ENCODE measurements at places on chromosomes 1 and 21.

GRCh38 chr1:55156093-55156492 is 59.1 kb downstream of the USP24 start:
- DNase-seq, result no peak

DNA sequence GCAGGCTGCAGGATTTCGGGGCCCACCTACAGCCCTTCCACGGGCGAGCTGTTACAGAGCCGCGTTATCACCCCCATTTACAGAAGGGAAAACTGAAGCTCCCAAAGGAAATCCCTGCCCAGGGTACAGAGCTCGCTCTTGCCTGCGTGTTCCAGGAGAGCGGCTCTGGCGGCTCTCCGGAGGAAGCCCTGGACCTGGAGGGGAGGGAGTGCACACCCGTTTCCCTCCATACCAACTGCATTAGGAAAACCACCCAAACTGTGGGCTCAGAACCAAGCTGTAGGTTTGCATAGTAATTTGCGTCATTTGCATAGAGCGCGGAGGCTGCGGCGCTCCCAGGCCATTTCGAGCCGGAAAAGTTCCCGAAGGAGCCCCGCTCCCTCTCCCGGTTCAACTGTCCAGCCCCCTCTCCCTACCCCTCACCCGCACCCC is 24.7 kb upstream of the ADGRB2 start:
- no peak for DNase-seq

GRCh38 chr1:154992721-154993571 is 440 bp upstream of the LENEP start:
- DNase-seq, result no peak

DNA sequence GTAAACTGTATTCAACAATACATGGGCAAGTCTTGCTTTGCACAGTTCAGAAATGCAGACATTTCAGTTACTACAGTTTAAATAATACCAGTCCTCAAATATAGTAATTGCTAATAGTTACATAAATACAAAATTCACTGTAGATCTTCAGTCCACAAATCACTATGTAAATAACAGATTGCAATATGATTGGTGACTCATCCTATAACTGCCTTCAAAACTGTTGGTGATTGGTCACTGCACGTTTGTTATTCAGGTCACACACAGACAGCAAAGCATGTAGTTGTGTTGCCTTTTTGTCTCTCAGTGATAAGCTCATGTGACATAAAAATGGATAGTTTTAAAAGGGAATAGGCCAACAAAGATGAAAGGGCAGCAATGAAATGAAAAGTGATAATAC is 186.5 kb upstream of the CTTNBP2NL start:
- no peak for DNase-seq

DNA sequence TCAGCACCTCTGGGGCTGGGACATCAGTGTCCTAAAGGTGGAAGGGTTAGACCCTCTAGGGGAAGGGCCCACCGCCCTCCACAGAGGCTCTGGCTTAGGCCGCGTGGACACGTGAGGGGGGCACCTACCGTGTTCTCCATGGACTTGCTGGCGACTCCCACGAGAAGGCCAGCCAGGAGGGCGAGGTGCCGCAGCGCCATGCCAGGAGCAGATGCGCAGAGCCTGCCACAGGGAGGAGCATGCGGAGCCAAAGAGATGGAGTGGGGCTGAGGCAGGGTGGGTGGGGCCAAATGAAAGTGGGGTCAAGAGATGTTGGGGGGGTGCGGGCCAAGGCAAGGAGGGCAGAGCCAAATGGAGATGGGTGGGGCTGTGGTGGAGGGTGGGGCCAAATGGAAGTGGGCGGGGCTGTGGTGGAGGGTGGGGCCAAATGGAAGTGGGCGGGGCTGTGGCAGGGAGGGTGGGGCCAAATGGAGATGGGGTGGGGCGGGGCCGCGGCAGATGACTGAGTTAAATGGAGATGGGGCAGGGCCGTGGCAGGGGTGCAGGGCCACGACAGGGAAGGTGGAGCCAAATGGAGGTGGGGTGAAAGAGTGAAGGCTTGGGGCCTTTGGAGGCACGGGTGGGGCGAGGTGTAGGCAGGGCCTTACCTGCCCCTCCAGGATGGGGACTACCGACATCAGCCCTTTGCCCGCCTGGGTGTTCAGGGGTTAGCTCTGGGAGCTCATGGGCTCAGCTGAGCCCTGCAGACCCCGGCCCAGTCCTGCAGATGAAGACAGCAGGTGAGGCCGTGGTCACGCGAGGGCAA is 17.4 kb upstream of the RNF223 start:
- DNase-seq, result no peak

DNA sequence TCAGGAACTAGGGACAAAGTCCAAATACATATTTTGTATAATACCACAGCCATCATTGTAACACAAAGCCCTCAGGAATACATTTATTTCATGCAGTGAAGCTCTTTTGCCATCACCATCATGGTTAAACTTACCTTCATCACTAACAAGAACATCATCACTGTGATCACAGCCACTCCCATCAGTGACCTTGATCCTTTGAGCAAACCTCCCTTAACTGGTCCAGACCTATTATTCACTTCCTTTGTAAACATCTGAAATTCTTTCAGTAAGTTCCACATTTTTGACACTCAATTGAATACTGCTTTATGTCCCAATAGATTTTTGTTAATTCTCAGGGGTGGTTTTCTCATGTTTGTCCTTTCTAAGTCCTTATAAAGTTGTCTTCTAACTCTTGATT is 16.2 kb upstream of the KPRP start:
- DNase-seq, result no peak

- no peak for DNase-seq
These were observed 20.6 kb downstream of the ATP6V1G3 start for GRCh38 chr1:198519639-198520501.

DNA sequence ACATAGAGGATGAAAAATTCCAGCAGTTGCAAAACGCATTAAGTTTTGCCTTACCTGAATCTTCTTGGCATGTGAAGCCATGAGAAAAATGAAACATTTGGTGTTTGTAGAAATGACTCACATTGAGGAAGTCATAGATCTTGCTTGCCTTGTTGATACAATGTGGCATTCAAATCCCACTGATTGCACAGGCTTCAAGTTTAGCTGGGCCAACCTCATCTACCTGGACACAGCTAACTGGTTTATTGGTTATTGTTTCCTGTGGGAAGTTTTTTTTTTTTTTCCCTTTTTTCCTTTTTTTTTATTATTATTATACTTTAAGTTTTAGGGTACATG is 168.9 kb upstream of the C21orf91 start:
- DNase-seq, result no peak

- no peak for DNase-seq
These were observed 10.7 kb upstream of the GRHL3 start for GRCh38 chr1:24308365-24309015.

- DNase-seq, result no peak
These were observed 295.0 kb downstream of the OMA1 start for GRCh38 chr1:58251430-58252073.

DNA sequence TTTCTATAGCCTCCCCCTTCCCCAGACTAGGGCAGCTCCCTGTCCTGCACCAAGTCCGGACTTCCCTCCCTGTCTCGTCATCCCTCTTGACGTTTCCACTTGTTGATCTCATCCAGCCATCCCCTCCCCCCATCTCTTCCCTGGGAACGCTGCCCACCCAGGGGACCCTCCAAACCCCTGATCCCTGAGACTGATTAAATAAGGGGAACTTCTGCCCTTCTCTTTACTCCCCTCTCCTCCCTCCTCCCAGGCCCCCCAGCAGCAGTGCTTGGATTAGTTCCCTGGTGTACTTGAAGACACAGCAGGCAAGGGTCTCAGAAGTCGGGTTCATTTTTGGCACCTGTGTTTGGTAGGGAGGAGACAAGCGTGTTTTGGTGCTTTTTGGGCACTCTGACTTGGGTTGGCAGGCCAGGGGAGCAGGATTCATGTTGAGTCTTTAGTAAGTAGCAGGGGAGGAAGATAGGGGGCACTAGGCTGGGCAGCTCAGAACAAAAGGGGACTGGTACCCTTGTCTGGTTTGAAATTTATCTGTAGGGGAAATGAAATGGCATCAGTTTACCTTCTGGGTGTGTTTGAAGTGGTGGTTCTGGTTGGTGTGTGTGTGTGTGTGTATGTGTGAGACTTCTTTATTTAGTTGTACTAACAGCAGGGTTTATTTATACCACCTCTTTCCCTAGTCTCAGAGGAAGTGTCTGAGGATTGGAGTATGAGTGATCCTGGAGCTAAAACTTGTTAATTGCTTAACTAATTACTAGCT is 11.1 kb downstream of the VANGL2 start:
- DNase-seq, result no peak

DNA sequence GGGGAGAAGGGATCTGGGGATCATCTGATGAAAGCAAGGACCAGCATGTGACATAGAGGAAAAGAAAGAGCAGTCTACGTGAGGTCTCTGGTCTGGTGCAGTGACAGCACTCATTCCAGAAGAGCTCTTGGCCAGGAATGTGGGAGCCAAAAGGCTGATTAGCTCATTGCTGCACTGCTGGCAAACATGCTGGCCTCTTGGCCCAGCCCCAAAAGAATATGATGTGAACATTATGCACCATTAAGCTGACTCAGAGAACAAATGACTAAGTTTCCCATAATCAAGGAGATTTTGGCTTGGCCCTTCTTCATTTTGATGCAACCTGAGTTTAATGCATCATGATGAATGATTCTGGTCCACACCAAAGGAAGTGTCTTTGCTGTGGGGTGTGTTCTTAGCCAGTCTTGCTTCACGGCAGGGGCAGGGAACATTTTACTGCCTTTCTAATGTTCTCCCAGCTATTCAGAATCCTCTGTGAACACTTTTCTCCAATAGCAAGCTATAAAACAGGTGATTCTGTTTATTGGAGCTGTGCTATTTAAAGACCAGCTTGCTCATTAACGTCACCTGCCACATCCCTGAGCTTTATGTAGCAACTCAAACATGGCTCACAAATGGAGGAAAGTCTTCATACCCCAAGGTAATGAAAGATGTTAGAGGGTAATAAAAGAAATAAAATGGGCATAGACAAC is 55.1 kb downstream of the PCBP3 start:
- no peak for DNase-seq

DNA sequence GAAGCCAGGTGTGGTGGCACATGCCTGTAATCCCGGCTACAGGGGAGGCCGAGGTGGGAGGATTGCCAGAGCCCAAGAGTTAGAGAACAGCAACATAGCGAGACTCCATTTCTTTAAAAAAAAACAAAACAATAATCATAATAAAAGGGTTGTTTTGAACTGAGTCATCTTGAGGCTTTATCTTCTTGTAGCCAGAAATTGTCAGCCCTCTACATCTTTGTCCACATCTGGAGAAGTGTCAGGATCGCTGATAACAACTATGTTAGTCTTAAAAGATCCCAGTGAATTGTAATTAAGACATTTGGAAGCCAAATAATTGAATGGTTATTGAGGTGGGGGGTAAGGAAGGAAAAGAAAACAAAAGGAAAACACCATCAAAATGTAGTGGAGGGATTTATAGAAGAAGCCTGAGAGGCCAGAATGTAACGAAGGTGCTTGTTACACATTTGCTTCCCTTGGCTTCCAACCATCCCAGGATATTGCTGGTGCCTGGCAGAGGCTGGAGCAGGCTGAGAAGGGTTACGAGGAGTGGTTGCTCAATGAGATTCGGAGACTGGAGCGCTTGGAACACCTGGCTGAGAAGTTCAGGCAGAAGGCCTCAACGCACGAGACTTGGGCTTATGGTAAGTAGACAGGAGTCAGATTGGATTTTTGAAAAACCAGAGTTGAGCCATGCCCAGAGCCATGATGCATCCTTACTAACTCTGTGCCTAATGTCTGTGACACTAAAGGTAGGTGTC is 52.5 kb upstream of the MTR start:
- no peak for DNase-seq

GRCh38 chr1:101452825-101453224 is 216.0 kb downstream of the S1PR1 start:
- no peak for DNase-seq

All from hypothalamus (tissue), 51 donors.